ENCODE measurements at places on chromosomes 4 and X. TPM values are rescaled to one million over a fixed set of nuclear protein-coding genes. Genes with fewer than 3 reads are reported as not detected.

Gene COL25A1
- total RNA-seq: 5.6 TPM

Gene WAS
- total RNA-seq: 0.12 TPM

Gene STBD1
- total RNA-seq: 2.6 TPM

Gene TMSB15B
- 6.8 TPM for total RNA-seq

Gene PABPC1L2B
- total RNA-seq: 0.19 TPM

DNA sequence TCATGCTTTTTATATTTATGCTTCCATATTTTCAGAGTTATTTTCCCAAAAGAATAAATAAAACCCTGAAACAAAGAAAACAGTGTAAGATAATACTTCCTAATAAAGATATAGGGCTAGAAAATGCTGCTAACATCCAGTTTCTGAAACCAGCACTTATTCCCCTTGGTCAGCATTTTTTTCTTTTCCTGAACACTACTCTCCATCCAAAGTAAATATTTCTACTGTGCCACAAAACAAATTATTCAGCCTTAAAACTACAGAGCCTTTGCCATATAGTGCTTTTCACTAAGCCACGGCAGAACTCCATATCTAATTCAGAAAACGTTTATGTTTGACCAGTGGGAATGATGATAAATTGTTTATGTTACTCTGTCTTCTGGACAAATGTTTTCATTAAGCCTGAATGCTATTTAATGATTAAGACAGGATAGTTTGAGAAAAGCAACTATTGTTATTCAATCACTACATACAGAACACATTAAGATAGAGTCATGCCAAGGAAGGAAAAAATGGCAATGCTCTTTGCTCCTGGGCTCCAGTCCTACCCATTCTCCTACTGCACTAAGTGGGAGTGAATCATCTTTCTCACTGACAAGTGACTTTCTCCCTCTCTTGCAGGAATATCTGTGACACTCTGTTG is 723.9 kb downstream of the FAT4 start:
- no peaks in the 10 kb centered on the region for H3K4me1 ChIP-seq
- no peak for DNase-seq
- H3K27me3 ChIP-seq: no peaks in the 10 kb centered on the region
- no peak overlapping the region for H3K4me3 ChIP-seq

GRCh38 chr4:6734165-6734786 is 18.3 kb downstream of the BLOC1S4 start:
- H3K36me3 ChIP-seq: no peaks in the 10 kb centered on the region
- no peak overlapping the region for H3K4me3 ChIP-seq
- no peak overlapping the region for H3K27ac ChIP-seq
- no peak for DNase-seq
- H3K4me1 ChIP-seq: no peaks in the 10 kb centered on the region
- H3K27me3 ChIP-seq: no peaks in the 10 kb centered on the region

DNA sequence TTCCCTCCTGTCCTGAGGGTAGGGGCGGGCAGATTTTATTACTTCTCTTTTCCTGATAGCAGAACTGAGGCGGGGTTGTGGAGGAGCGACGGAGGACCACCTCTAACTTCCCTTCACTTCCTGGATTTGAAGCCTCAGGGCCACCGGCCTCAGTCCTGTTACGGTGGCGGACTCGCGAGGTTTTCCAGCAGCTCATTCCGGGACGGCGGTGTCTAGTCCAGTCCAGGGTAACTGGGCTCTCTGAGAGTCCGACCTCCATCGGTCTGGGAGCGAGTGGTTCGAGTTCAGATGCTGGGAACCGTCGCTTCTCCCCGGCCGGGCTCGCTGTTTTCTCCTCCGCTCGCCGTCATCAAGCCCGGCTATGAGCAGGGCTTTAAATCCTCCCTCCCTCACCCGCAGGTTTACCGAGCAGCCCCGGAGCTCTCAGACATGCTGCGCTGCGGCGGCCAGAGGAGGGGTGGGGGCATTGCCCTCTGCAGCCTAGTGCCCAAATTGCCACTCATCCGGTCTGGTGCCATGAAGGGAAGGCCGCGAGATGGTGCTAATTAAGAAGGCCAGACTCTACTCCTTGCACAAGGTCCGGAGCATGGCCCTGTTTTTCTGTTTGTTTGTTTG is 23.3 kb downstream of the HAND2 start:
- H3K27me3 ChIP-seq: peaks cover 100% of the 10 kb centered on the region
- H3K4me3 ChIP-seq: peak overlapping the region; percentile 50
- no peaks in the 10 kb centered on the region for H3K36me3 ChIP-seq
- no peak overlapping the region for H3K27ac ChIP-seq
- peaks cover 54% of the 10 kb centered on the region for H3K4me1 ChIP-seq
- DNase-seq: peak; percentile 44

DNA sequence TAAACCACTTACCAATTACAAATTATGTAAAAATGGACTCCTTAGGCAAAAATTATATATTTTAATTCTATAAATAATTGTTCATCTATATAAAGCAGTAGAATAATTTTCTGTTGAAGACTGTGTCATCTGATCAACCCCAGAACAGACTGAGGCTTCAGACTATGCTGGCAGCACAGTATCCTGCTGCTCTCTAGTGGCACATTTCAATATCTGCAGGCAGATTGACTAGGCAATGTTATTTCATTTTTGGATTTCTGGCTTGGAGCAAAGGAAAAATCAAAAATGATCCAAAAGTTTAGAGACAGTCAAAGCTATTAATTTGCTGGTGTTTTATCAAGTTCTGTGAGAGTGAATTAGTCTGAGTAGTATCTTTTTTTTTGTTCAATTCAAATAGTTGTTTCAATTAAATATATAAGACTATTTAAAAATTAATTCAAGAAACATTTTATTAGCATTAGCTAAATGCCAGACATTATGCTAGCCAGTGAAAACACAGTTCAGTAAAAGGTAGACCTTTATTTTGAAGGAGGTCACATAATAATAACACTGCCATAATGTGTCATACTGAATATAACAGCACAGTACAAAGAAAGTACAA is 21.3 kb upstream of the SULT1E1 start:
- no peaks in the 10 kb centered on the region for H3K36me3 ChIP-seq
- no peak overlapping the region for H3K4me3 ChIP-seq
- DNase-seq: peak; percentile 53
- H3K27ac ChIP-seq: no peak overlapping the region
- H3K4me1 ChIP-seq: no peaks in the 10 kb centered on the region
- no peaks in the 10 kb centered on the region for H3K27me3 ChIP-seq

- H3K36me3 ChIP-seq: no peaks in the 10 kb centered on the region
- H3K4me1 ChIP-seq: no peaks in the 10 kb centered on the region
- no peak overlapping the region for H3K4me3 ChIP-seq
These were observed 239.9 kb downstream of the NKX6-1 start for GRCh38 chr4:84258905-84259830.

DNA sequence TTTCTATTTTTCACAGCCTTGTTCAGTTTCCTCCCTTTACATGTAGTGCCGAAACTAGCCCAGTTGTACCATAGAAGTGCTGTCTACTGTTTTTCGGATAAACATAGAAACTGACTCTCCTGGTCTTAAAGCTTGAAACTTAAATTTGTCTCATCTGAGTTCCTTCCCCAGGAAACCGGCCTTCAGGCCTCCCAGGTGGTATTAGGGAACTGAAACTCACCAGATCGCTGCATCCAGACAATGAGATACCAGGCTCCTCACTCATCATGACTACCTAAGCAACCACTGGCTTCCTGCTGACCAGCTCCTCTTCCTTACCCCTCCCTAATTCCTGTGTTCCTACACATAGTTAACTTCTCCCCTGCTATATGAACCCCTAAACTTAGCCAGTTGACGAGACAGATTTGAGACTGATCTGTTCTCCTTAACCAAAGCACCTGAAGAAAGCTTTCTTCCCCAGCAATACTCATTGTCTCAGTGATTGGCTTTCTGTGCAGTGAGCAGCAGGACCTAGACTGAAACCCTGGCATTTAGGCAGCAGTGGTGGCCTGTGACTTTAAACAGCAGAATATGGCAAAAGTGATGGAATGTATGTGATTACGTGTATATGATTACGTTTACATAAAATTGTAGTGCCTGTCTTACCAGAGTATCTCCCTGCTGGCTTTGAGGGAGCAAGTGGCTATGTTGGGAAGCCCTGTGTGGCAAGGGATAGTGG is 959.1 kb upstream of the LCORL start:
- no peak overlapping the region for H3K27ac ChIP-seq
- H3K4me3 ChIP-seq: no peak overlapping the region
- no peaks in the 10 kb centered on the region for H3K27me3 ChIP-seq
- peak; percentile 8 for DNase-seq

- H3K4me3 ChIP-seq: no peak overlapping the region
- DNase-seq: peak; percentile 74
- 0 out of 2 replicates have a peak overlapping the region, but pooled peaks have one; percentile 6 for H3K27ac ChIP-seq
- peaks cover 18% of the 10 kb centered on the region for H3K4me1 ChIP-seq
- no peaks in the 10 kb centered on the region for H3K36me3 ChIP-seq
These were observed 102.3 kb downstream of the LARP1B start for GRCh38 chr4:128163177-128164117.

DNA sequence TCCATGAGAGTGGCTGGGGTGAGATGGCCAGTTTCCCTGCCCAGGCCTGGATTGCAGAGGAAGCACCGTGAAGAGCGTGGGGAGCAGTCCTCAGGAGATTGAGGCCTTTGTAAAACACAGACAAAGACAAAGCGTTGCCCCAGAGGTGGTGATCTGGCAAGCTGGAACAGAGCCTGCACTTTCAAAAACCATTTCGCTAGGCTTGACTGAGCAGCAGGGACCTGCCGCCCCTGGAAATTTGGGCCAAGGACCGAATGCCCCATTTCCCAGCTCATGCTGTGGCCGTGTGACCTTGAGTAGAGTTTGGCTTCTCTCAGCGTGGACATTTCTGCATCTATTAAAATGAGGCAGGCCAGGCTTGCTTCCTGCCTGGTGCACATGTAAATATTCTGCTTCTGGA is 381.4 kb downstream of the BCOR start:
- no peaks in the 10 kb centered on the region for H3K36me3 ChIP-seq
- no peak overlapping the region for H3K4me3 ChIP-seq
- H3K27ac ChIP-seq: no peak overlapping the region
- H3K4me1 ChIP-seq: no peaks in the 10 kb centered on the region

- no peaks in the 10 kb centered on the region for H3K36me3 ChIP-seq
- H3K27me3 ChIP-seq: no peaks in the 10 kb centered on the region
- no peak overlapping the region for H3K4me3 ChIP-seq
- no peaks in the 10 kb centered on the region for H3K4me1 ChIP-seq
These were observed 69.6 kb downstream of the EPHA5 start for GRCh38 chr4:65600656-65601055.

DNA sequence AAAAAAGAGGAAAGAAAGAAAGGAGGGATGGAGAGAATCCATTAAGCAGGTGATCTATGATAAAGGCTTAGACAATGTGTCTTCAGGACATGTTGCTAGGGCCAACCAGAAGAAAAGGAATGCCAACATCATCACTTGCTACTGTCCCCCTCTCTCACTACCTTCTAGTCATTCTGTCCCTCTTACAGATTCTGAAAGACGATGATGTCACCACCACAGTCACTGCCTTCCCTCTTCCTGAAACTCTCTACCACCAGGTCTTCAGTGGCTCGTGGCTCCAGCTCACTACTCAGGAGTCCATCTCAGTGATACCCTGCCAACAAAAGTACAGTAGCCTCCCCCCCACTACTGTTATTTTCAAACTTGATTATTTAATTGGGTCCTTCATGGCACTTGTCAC is 64.0 kb downstream of the KCNIP4 start:
- H3K4me1 ChIP-seq: no peaks in the 10 kb centered on the region
- DNase-seq: no peak
- no peak overlapping the region for H3K4me3 ChIP-seq
- no peaks in the 10 kb centered on the region for H3K27me3 ChIP-seq

DNA sequence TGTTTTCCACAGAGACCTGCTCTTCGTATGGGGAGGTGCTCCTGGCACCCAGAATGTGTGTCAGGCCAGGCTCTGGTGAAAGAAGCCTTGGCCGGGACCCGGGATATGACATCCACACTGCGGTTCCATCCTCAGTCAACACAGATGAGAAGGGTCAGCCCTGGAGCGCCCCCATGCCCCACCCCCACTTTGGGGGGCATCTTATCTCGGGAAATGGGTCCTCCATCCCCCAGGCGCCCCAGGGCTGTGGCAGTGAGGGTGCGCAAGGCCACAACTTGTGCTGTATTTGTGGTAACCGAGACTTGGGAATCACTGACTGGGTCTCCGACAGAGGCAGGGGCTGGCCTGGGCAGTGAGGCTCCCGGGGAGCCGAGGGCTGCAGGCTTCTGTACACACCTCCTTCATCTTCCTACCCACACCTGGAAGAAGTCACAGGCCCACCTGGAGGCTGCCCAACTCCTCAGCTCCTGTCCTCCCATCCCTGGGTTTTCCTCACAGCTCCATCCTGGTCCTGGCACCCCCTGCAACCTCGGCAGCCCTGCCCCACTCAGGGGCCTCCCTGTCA is 8.0 kb downstream of the CFAP99 start:
- no peak overlapping the region for H3K27ac ChIP-seq
- H3K27me3 ChIP-seq: peaks cover 4% of the 10 kb centered on the region

DNA sequence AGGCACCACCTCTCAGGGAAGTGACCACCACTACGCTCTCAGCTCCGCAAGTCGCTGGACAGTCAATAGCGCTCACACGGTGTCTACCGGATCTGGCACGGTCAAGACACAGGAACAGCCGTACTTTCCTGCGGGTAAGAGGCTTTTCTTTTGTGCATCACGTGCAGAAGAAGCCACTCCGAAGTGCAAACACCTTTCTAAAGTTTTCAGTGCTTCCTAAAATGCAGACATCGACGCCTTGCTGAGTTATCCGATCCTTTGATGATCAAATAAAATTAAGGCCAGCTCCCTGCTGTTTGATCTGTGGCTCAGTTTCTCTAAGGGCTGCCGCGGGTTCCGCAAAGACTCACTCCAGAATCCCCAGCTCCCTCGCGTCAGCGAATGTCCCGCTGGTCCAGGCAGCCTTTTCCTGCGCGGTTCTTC is 71.8 kb downstream of the FBXO8 start:
- H3K27me3 ChIP-seq: peaks cover 85% of the 10 kb centered on the region
- no peaks in the 10 kb centered on the region for H3K36me3 ChIP-seq
- DNase-seq: no peak
- H3K4me3 ChIP-seq: peak overlapping the region; percentile 27
- no peak overlapping the region for H3K27ac ChIP-seq

DNA sequence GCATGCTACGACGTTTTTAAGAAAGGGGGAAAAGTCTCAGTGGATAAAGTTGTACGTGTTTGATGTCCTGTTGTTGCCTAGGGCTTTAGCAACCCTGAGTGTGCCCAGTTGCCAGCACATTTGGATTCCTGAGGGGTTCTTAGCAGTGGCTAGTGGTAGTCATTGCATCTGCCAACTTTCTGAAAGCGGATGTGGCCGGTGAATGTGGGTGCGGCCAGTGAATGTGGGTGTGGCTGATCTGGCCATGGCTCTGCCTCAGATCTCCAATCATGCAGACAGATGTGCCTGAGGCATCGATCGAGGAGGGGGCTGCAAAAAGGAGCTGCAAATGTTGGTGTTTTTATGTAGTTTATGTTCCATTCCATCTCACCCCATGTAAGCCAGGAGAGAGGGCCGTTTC is 41.5 kb upstream of the FAT1 start:
- DNase-seq: peak; percentile 39
- no peaks in the 10 kb centered on the region for H3K36me3 ChIP-seq
- H3K27ac ChIP-seq: no peak overlapping the region
- peaks cover 10% of the 10 kb centered on the region for H3K4me1 ChIP-seq

- H3K4me3 ChIP-seq: no peak overlapping the region
- no peak overlapping the region for H3K27ac ChIP-seq
- no peaks in the 10 kb centered on the region for H3K27me3 ChIP-seq
- DNase-seq: no peak
- peaks cover 16% of the 10 kb centered on the region for H3K4me1 ChIP-seq
These were observed 22.3 kb downstream of the CAMK2D start for GRCh38 chr4:113739197-113739596.
